Stimulated activated CD4-positive, alpha-beta T cell treated with anti-CD3 and anti-CD28 coated beads, TNF-alpha, amount 100 ng/mL, for 48 hours (primary cell): ENCODE measurements at places on chromosomes 2 and 18.

- DNase-seq = no peak
These were observed 568.5 kb upstream of the SOX11 start for GRCh38 chr2:5123582-5124196.

DNA sequence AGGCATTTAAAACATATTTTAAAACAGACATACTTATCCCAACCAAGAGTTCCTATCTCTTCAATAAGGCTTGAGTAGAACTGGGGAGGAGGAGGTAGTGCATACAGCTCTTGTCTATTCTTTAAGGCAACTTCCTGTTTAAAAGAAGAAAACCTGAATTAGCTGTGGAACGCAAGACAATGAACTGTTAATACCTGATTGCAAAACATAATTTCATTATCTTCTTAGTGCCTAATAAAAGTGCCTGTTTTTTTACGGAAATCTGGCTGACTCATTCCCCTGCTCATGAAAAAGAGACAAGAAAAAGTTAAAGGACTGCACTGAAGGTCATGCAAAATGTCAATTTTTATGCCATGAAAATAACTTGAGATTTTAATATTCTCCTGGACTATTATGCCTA is 19.2 kb downstream of the FANCL start:
- DNase-seq = no peak

GRCh38 chr2:96825057-96825456 is 9.0 kb downstream of the CNNM3 start:
- DNase-seq = no peak

GRCh38 chr2:196849895-196850294 is 40.7 kb upstream of the C2orf66 start:
- DNase-seq = no peak

DNA sequence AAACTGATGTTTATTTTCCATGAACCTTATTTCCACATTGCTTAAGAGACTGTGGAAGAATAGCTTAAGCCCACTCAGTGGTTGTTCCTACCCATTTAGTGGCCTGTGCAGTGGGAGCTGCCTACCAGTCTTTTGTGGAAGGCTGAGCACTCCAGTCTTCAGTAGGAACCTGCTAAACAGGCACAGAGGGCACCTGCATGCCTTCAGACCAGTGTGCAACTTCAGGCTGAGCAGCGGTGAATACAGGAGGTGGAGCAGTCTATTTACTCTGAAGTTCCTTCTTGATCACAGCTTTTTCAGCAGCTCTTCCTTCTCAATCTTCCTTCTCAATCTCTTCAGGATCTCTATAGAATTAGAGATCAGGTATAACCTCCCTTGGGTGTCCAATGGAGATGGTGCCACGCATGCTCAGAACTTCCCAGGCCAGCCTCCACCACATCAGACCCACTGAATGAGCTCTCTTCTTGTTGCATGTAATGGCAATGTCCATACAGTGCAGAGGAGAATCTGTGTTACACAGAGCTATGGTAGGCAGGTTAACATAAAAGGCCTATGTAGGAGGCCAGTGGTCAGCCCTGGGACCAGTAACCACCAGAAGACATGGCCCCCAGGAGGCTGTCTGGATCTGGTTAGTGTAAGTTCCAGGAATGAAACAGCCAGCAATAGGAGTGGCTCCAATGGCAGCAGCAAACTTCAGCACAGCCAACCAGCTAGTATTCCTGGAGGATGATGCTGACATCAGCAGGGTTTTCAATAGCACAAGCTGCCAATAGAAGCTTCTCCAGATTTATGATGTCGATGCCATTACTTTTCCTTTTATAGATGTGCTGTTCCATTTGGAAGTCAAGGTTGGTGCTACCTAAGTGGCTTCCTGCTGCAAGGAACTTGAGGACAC is 47.9 kb upstream of the MAT2A start:
- no peak for DNase-seq

GRCh38 chr2:160085662-160086061 is 23.2 kb upstream of the PLA2R1 start:
- no peak for DNase-seq

GRCh38 chr2:27407798-27408491 is 1.4 kb downstream of the PPM1G start:
- no peak for DNase-seq

- DNase-seq = no peak
These were observed 383.7 kb downstream of the CDH2 start for GRCh38 chr18:27793013-27793785.

GRCh38 chr2:224412141-224413015 is 10.5 kb upstream of the FAM124B start:
- no peak for DNase-seq

DNA sequence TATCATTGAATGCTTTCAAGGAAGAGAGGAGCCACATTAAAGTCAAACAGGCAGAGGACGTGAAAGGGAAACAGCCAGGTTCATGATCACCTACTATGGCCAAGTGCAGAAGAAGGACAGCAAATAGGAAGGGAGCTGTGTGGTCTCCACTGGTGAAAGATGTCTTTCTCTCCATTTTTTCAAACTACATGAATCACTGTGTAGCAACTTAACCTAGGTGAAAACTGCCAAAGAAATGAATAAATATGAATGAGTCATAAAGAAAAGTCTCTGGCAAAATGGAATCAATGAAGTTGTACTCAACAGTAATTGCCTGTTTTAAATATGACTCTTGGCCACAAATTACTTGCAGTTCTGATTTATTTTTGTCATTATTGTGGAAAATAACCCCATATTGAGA is 452.6 kb upstream of the PKDCC start:
- no peak for DNase-seq

DNA sequence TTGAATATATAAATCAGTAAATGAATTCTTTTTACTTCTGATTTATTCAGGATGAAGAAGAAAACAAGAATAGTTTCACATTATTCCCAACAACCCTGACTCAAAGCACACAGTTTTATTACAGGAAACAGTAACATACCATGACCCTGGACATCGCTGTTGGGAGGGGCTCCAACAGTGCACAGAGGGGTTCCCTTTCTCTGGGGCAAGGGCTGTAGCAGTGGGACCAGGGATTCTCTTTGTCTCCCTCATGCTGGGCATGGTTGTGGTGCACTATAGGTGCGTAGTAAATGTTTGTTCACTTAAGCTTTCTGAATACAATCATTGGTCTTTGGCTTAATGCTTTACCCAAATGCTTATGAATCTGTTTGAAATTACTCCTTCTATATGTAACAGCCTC is 189.4 kb downstream of the BCL2 start:
- DNase-seq = no peak
